ENCODE measurements at places on chromosomes 2 and 18.

DNA sequence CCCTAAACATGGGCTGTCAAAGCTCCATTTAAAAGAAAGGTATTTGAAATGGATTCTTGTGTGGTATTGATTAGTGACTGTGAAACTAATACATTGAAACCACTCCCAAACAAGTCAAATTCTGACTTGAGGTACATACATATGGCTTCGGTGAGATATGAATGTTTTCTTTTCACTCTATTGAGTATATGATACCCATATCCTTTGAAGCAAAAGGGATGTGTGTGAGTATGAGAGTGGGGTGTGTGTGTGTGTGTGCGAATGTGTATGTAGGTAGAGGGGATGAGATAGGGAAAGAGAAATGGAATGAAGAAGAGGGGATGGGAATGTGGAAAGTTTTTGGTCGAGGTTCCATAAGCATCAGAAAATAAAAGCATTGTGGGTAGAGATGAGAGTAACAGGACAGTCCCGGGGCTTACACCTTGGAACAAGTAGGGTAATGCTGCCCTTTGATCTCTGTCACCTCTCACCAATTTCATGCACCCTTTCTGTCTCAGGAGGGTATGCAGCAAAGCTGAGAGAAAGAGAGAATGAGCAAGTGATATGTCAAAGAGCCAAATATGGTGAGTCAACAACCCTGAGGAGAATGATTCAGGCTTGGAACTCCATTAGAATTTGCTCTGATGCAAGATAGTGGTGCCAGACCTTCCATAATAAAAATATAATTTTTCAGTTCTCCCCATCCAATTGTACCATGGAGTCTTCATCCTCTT lies 64.0 kb upstream of the ZEB2 start:
- DNase-seq: peak; percentile 89

- DNase-seq: peak; percentile 9
Observed at GRCh38 chr2:143514413-143514812, 385.2 kb downstream of the ARHGAP15 start.

GRCh38 chr18:56298935-56299334 lies 339.5 kb downstream of the TXNL1 start:
- peak; percentile 68 for DNase-seq

GRCh38 chr2:4903656-4904348 lies 788.4 kb upstream of the SOX11 start:
- DNase-seq: no peak

GRCh38 chr2:174166261-174166660 lies 82.1 kb downstream of the OLA1 start:
- DNase-seq: no peak

- no peak for DNase-seq
Observed at GRCh38 chr2:137991078-137991477, 26.8 kb downstream of the HNMT start.

GRCh38 chr2:30758191-30758651 lies 49.0 kb downstream of the CAPN13 start:
- no peak for DNase-seq

DNA sequence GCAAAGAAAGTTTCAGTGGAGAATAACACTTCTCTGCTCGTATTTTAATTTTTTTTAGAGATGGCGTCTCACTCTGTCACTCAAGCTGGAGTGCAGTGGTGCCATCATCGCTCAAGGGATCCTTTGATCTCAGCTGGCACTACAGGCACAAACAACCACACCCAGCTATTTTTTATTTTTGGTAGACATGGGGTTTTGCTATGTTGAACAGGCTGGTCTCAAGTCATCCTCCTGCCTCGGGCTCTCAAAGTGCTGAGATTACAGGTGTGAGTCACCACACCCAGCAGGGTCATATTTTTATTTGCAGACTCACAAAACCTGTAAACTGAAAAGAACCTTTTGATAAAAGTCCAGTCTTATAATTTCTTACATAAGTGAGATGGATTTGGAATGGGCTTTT lies 2.6 kb downstream of the TRAK2 start:
- peak; percentile 34 for DNase-seq

DNA sequence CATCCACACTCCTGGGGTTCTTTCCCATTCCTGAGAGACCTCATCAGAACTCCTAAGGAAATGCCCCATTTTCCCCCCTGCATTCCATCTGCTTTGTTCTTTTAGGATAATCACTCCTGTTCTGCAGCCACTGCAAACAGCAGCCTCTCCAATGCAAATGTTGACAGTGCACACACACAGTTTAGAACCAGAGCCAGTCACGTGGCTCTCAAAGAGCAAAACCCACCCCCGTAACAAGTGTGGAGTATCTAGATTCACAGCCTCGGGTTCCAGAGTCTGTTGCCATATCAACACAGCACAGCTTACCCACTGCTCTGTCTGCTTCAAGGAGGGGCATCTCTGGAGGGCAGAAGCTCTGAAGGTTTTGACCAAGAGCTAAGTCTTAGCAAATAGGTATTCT lies 180.0 kb downstream of the NAPG start:
- no peak for DNase-seq

DNA sequence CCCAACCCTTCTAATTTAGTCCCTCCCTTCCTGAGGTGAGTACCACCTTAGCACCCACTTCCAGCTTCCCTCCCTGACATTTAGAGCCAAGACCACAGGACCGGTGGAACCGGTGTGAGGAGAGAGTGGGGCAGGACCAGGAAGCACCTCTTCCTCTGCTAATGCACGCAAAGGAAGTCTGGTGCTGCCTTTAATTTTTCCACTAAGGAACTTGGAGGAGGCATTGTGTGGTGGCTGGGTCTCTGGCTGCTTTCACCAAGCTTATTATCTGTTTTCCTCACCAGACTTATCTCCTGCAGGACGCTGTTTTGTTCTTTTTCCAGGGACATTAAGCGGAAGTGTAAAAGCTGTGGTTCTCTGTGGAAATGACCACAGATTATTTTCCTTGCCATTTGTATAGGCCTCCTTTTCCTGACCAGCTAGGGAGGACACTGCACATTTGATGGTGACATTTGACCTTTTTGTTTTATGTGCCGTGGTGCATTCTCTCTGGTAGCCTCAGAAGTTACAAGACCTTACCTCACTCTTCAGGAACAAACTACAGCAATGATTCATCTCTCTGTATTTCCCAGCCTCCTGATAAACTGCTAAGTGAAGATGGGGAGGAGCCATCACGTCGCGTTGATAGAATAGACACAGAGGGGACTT lies 39.8 kb upstream of the SPTBN1 start:
- DNase-seq: no peak

- peak; percentile 65 for DNase-seq
Observed at GRCh38 chr2:41933585-41934320, 114.1 kb upstream of the PKDCC start.

DNA sequence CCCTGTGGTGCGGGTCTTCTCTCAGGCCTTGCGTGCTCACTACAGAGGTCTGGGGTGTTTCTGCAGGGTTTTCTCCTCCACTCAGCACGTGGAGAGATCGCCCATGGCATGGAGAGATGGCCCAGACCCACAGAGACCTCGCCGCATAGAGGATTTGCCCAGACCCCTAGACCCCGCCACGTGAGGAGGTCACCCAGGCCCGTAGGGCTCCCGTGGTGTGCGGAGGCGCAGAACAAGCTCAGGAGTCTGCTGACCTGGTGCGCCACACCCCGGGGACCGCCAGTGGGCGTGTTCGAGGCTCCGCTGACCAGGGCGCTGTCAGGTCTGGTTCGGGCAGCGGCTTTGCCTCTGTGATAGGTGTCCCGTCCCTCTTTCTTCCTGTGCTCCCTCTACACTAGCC lies 64.5 kb downstream of the ADI1 start:
- no peak for DNase-seq

DNA sequence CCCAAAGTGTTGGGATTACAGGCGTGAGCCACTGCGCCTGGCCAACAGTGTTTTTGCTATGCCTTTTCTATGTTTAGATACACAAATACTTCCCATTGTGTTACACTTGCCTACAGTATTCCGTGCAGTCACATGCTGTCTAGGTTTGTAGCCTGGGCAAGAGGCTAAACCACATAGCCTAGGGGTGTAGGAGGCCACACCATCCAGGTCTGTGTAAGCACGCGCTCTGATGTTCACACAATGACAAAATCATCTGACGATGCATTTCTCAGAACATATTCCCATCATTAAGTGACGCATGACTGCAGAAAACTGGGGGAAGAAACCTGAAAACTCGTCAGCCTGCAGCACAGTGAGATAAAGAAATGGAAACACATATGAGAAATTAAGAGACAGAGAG lies 46.1 kb upstream of the TWIST2 start:
- no peak for DNase-seq

GRCh38 chr18:76396792-76397191 lies 98.2 kb downstream of the ZNF516 start:
- DNase-seq: no peak

GRCh38 chr2:13543550-13543949 lies 826.8 kb downstream of the TRIB2 start:
- DNase-seq: no peak

DNA sequence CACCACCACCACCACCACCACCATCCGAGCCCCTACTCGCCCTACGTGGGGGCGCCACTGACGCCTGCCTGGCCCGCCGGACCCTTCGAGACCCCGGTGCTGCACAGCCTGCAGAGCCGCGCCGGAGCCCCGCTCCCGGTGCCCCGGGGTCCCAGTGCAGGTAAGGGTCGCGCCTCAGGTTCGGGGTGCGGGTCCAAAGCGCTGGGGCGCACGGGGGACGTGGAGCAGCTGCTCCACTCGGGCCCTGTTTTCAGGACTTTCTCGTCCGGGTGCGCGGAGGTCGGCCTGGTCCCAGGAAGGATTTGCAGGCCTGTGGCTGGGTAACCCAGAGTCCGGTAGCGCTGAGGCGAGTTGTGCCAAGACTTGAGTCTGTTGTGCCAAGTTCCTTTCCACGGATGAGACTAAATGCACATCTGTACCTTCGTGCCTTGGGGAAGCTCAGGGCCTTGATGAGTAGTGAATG lies 2.8 kb downstream of the GATA6 start:
- DNase-seq: no peak

- DNase-seq: no peak
Observed at GRCh38 chr2:116467243-116467642, 1347.2 kb upstream of the DDX18 start.

DNA sequence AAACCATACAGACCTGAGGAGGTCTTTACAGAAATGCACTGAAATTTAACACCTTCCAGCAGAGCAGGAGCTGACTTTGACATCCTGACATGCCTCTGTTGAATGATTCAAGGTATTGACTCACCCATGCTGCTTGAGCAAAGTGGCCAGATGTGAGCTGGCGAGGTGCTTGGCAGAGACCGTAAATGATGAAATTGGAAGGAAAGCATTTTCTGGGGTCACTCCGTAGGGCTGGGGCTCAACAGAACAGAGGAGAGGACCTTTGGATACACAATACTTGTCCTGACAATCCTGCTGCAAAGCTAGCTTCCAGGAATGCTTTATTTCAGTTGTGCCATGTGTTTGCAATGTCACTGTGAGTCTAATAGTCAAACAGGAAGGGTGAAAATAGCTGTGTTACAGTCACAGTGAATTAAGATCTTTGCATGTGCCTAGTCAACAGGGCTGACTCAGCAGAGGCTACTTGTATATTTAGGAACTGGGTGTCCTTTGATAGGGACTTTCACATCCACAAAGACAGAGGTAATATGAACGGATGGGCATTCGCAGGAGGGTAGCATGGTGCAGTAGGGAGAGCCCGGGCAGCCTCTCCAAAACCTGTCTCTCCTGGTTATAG lies 31.6 kb upstream of the NCK2 start:
- peak; percentile 67 for DNase-seq

DNA sequence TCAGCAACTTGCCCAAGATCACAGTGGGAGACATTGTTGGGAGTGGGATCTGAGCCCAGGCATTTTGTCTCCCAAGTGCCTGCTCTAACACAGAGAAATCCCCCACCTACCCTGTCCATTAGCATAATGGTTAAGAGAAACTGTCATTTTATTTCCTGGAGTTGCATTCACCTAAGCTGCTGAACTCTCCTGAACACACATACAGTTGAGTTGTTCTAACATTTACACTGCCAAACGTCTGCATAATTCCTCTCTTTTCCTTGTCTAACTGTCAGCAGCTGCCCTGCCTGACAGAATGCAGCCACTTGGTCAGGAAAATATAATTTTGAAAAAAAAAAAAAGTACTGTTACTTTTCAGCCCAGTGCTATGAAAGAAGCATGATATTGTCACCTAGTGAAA lies 396.3 kb upstream of the PIK3C3 start:
- no peak for DNase-seq

DNA sequence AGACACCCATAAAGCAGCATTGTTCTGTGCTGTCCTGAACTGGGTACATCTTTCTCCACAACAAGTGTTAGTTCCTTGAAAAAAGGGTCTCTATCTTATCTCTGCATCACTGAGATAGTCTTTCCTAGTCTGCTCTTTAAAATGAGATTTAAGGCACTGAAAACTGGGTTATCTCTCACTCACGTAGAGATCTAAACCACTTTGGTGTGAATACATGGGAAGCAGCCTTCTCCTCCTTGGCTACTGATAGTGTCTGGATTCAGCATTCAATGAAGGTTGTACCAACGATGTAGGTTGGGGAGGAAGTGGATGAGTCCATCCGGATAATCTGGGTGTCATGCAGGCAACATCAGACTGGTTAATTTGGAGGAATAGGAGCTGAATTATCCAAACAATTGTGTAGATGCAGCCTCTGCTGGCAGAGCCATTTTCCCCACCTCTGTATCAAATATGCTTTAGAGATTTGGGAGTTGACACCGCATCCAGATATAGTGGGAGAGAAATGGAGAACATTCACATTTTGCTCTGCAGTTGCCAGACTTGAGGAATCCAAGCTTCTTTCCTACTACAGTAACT lies 15.9 kb upstream of the SIX3 start:
- no peak for DNase-seq

GRCh38 chr2:60316381-60317033 lies 236.9 kb downstream of the BCL11A start:
- DNase-seq: no peak

- no peak for DNase-seq
Observed at GRCh38 chr2:143891879-143892308, 628.0 kb downstream of the ZEB2 start.

GRCh38 chr2:82412021-82412420 lies 2047.1 kb downstream of the SUCLG1 start:
- DNase-seq: peak; percentile 24

GRCh38 chr2:1552611-1553010 lies 139.3 kb downstream of the TPO start:
- DNase-seq: no peak

DNA sequence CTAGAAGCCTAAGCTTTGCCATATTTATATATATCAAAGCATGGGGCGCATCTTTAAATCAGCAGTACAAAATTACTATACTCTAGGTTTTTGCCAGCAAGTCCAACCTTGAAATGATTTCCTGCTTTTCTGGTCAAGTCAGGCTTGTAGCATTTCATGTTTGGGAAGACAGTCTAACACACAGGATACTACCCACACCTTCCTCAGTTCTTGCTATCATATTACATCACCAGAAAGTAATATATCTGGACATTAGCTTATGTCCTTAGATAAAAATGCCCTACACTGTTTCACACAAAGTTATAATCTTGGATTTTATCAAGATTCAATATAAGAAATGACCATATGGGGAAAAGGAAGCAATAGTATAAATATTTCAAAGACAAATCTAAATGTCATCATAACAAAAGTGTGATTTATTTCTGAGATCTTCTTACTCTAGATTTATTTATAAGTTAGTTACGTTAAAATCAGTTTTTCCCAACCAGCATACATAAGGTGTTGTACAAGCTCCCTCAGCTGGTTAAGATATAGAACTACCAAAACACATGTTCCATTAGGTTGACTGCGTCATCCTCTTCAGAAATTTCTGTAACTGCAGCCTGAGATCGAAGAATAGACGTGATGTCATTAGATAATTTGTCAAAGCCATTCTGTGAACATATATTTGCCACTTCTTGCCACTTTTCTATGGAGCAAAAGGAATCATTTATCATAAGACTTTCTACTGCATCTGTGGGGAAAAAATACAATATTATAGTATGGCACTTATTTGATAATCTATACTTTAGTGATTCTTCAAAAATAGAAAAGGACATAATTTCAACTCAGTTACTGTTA lies 56.6 kb downstream of the CLHC1 start:
- peak; percentile 82 for DNase-seq
